ENCODE measurements at places on chromosomes 4 and X. TPM values are rescaled to one million over a fixed set of nuclear protein-coding genes. Genes with fewer than 3 reads are reported as not detected.

DNA sequence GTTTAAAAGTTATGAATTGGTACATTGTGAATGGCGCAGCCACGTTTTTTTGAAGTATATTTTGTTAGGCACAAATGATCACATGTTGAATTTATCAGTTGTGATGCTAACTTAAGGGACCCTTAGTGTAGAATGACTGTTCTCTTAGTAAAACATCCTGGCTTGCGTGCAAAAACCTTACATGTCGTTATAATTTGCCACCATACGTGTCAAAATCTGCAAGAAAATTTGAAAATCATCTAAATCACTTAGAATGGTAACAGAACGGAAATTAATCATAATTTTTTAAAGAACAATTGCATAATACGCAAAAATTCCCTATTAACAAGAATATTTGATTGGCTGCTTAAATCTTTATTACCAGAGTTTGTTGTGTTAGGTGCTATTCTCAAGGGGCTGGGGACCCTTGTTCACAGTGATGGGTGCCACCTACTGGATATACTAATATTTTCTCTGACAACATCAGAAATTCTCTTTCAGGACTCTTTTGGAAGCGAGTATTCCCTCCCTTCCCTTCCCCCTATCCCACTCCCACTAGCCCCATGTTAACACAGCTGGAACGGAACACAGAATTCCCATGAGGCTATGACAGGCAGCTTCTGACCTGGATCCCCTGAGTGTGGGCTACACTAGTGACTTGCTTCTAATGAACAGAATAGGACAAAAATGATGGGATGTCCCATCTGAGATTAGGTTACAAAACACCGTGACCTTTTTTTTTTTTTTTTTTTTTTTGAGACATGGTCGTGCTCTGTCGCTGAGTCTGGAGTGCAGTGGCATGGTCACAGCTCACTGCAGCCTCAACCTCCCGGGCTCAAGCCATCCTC is 71.8 kb downstream of the SUPT20HL2 start:
- no peaks in the 10 kb centered on the region for H3K27me3 ChIP-seq
- H3K27ac ChIP-seq, result peak overlapping the region; percentile 43
- peaks cover 4% of the 10 kb centered on the region for H3K4me1 ChIP-seq
- no peak overlapping the region for H3K4me3 ChIP-seq
- H3K36me3 ChIP-seq, result no peaks in the 10 kb centered on the region
- DNase-seq, result no peak

GRCh38 chrX:49921109-49921508 is 1.3 kb upstream of the CLCN5 start:
- no peak overlapping the region for H3K27ac ChIP-seq
- no peak for DNase-seq
- no peaks in the 10 kb centered on the region for H3K27me3 ChIP-seq
- no peaks in the 10 kb centered on the region for H3K36me3 ChIP-seq
- H3K4me1 ChIP-seq, result peaks cover 4% of the 10 kb centered on the region

GRCh38 chr4:83177182-83177581 is 62.7 kb upstream of the PLAC8 start:
- H3K36me3 ChIP-seq, result no peaks in the 10 kb centered on the region
- no peak overlapping the region for H3K4me3 ChIP-seq
- H3K27ac ChIP-seq, result no peak overlapping the region

RTL9 gene
- total RNA-seq, result not detected

GRCh38 chrX:136163689-136164088 is 16.4 kb downstream of the FHL1 start:
- no peaks in the 10 kb centered on the region for H3K36me3 ChIP-seq
- no peaks in the 10 kb centered on the region for H3K27me3 ChIP-seq
- H3K27ac ChIP-seq, result peak overlapping the region; percentile 21
- no peak overlapping the region for H3K4me3 ChIP-seq
- DNase-seq, result no peak

DNA sequence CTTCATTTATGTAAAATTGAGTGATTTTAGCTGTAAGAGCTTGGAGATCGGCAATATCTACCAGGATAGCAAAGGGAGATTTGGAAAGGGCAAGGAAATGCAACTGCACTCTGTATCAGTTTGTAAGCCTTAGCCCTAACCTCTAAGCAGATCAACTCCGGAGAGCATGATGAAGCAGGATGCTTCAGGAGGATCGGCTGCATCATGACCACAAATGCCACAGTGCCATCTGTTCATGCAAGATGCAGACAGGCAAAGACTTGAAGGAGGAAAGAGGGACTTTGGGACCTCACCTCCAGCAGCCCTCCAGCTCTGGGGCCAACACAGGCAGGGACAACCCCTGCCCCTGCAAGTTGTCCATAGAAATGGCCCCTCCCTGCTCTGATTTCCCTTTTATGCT is 377.6 kb upstream of the GATB start:
- H3K4me3 ChIP-seq, result no peak overlapping the region
- H3K27me3 ChIP-seq, result no peaks in the 10 kb centered on the region
- DNase-seq, result no peak
- H3K4me1 ChIP-seq, result no peaks in the 10 kb centered on the region

GRCh38 chr4:87851953-87852352 is 19.2 kb downstream of the MEPE start:
- H3K27me3 ChIP-seq, result no peaks in the 10 kb centered on the region
- DNase-seq, result no peak
- no peak overlapping the region for H3K4me3 ChIP-seq

GRCh38 chr4:40763228-40763716 is 13.5 kb downstream of the NSUN7 start:
- no peaks in the 10 kb centered on the region for H3K27me3 ChIP-seq
- no peak overlapping the region for H3K4me3 ChIP-seq
- no peaks in the 10 kb centered on the region for H3K4me1 ChIP-seq
- H3K36me3 ChIP-seq, result no peaks in the 10 kb centered on the region

SMIM10 gene
- total RNA-seq, result 1.3 TPM

DNA sequence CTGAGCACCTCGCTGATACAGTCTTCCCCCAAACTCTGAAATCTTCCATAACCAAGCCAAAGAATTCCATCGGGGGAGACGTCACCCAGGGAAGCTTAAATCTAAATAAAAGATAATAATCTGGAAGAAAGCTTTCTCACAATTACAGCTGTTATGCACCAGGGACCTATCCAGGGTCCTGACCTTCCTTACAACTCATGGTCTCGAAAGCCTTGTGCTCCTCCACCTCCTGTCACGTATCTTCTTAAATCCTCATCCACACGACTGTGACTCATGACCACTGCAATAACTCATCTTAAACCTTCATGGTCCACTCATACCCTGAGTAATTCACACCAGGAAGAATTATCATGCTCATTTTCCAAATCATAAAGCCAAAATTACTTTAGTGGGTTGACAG is 166.8 kb upstream of the FRG1 start:
- no peaks in the 10 kb centered on the region for H3K27me3 ChIP-seq
- H3K36me3 ChIP-seq, result no peaks in the 10 kb centered on the region
- no peak for DNase-seq
- no peaks in the 10 kb centered on the region for H3K4me1 ChIP-seq
- H3K4me3 ChIP-seq, result no peak overlapping the region

TRIM60 gene
- not detected for total RNA-seq

- H3K4me1 ChIP-seq, result peaks cover 4% of the 10 kb centered on the region
- H3K27ac ChIP-seq, result no peak overlapping the region
- H3K27me3 ChIP-seq, result no peaks in the 10 kb centered on the region
- no peak for DNase-seq
Measured at GRCh38 chrX:13365161-13365560, 45.3 kb upstream of the ATXN3L start.

- peak overlapping the region; percentile 56 for H3K4me3 ChIP-seq
- peak; percentile 94 for DNase-seq
- peaks cover 6% of the 10 kb centered on the region for H3K4me1 ChIP-seq
- peak overlapping the region; percentile 96 for H3K27ac ChIP-seq
- no peaks in the 10 kb centered on the region for H3K36me3 ChIP-seq
- no peaks in the 10 kb centered on the region for H3K27me3 ChIP-seq
Measured at GRCh38 chrX:149938881-149939654, 777 bp upstream of the EOLA2 start.

GRCh38 chr4:180710628-180711337 is 1532.4 kb upstream of the TENM3 start:
- no peaks in the 10 kb centered on the region for H3K4me1 ChIP-seq
- H3K4me3 ChIP-seq, result no peak overlapping the region
- no peak for DNase-seq
- H3K36me3 ChIP-seq, result no peaks in the 10 kb centered on the region
- no peak overlapping the region for H3K27ac ChIP-seq

- no peaks in the 10 kb centered on the region for H3K4me1 ChIP-seq
- DNase-seq, result no peak
- no peak overlapping the region for H3K4me3 ChIP-seq
- H3K36me3 ChIP-seq, result no peaks in the 10 kb centered on the region
- no peaks in the 10 kb centered on the region for H3K27me3 ChIP-seq
Measured at GRCh38 chrX:44816367-44816766, 27.5 kb upstream of the DUSP21 start.

- H3K27ac ChIP-seq, result no peak overlapping the region
- H3K36me3 ChIP-seq, result no peaks in the 10 kb centered on the region
- no peak overlapping the region for H3K4me3 ChIP-seq
- H3K4me1 ChIP-seq, result no peaks in the 10 kb centered on the region
- no peaks in the 10 kb centered on the region for H3K27me3 ChIP-seq
Measured at GRCh38 chr4:120877021-120877420, 45.5 kb downstream of the PRDM5 start.

DNA sequence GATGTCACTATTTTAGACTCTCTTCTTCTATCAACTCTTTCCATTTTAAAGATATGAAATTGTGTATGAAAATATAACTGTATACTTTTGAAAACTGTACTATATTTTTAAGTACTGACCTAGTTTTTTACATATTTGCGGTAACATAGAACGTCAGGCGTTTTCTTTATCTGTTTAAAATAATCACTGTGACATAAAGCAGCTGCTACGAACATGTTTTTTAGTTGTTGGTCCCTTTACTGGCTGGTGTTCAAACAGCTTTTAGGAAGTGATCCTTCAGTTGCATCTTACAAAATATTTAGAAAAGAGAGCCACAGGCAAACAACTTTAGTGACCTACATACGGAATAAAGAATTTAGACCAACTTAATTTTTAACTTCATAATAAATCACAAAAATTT is 73.1 kb downstream of the METTL14 start:
- peaks cover 89% of the 10 kb centered on the region for H3K4me1 ChIP-seq
- H3K27me3 ChIP-seq, result no peaks in the 10 kb centered on the region
- H3K36me3 ChIP-seq, result no peaks in the 10 kb centered on the region
- no peak overlapping the region for H3K4me3 ChIP-seq

GRCh38 chr4:99723612-99724011 is 66.0 kb upstream of the C4orf54 start:
- H3K4me1 ChIP-seq, result peaks cover 38% of the 10 kb centered on the region
- no peak overlapping the region for H3K4me3 ChIP-seq
- no peaks in the 10 kb centered on the region for H3K27me3 ChIP-seq
- DNase-seq, result peak; percentile 94
- peak overlapping the region; percentile 95 for H3K27ac ChIP-seq

DNA sequence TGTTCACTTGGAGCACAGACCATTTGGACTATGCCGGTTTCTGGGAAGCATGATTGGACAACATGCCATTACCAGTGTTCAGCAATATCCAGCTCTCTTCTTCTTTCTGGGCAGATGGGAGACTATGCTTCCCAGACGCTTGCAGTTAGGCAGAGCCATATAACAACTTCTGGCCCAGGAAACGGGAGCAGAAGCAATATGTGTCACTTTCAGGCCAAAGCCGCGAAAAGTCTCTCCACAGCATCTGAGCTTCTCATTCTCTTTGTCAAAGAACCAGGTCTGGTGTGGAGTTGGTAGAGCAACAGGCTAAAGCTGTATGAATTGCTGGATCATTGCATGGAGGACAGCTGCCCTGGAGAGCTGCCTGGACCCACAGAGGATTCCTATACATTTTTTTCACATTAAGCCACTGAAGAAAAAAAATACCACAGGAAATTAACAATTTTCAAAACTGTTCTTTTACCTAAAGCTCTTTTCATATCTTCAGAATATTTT is 131.4 kb upstream of the FRG1 start:
- H3K36me3 ChIP-seq, result no peaks in the 10 kb centered on the region
- no peaks in the 10 kb centered on the region for H3K4me1 ChIP-seq
- no peak for DNase-seq
- H3K4me3 ChIP-seq, result no peak overlapping the region

GRCh38 chrX:5959286-5959685 is 269.4 kb downstream of the NLGN4X start:
- H3K4me3 ChIP-seq, result no peak overlapping the region
- no peak for DNase-seq
- no peaks in the 10 kb centered on the region for H3K4me1 ChIP-seq
- H3K27ac ChIP-seq, result no peak overlapping the region

- H3K27ac ChIP-seq, result no peak overlapping the region
- H3K36me3 ChIP-seq, result no peaks in the 10 kb centered on the region
- H3K4me3 ChIP-seq, result no peak overlapping the region
- no peak for DNase-seq
- H3K27me3 ChIP-seq, result no peaks in the 10 kb centered on the region
- no peaks in the 10 kb centered on the region for H3K4me1 ChIP-seq
Measured at GRCh38 chr4:93384887-93385286, 443.7 kb upstream of the ATOH1 start.
